ENCODE measurements at places on chromosomes 12 and 14.

- DNase-seq, result no peak
Measured at GRCh38 chr14:80978403-80978802, 23.0 kb downstream of the TSHR start.

- no peak for DNase-seq
Measured at GRCh38 chr12:99195474-99195873, 452.1 kb upstream of the GARIN6 start.

DNA sequence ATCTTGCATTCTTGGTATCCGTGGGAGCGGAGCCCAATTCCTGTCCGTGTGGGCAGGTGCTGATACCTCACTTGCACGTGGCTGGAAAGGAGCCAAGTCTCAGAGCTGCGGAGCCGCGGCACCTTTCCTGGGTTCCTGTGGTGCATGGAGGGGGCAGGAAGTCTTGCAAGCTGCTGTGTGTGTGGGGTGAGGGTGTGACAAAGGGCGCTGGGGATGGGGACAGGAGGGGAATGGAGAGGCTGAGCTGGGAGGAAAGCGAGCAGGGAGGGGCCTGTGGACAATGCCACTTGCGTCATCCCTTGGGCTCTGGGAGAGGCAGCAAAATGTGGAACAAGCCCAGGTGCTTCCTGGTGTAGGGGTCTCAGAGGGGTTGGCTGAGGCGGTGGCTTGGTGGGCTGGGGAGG, 86.7 kb downstream of the CALM1 start:
- no peak for DNase-seq

DNA sequence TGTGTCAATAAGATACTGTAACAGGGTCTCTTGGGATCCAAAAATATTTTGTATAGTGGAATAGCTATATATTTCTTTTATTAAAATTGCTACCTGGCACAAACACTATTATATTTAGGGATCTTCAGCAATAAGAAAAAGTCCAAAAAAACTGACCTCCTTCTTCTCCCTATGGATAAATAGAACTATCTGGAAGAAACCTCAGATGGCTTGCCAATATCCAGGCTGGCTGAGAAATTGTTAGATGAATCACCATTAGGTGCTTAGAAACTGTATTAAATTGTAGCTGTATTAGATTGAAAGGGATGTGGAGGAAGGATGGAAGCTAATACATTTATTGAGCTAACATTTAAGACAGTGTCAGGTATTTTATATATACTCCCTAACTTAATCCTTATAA, 66.0 kb downstream of the SLC38A6 start:
- no peak for DNase-seq

- no peak for DNase-seq
Measured at GRCh38 chr12:52850681-52851080, 1.9 kb upstream of the KRT78 start.

DNA sequence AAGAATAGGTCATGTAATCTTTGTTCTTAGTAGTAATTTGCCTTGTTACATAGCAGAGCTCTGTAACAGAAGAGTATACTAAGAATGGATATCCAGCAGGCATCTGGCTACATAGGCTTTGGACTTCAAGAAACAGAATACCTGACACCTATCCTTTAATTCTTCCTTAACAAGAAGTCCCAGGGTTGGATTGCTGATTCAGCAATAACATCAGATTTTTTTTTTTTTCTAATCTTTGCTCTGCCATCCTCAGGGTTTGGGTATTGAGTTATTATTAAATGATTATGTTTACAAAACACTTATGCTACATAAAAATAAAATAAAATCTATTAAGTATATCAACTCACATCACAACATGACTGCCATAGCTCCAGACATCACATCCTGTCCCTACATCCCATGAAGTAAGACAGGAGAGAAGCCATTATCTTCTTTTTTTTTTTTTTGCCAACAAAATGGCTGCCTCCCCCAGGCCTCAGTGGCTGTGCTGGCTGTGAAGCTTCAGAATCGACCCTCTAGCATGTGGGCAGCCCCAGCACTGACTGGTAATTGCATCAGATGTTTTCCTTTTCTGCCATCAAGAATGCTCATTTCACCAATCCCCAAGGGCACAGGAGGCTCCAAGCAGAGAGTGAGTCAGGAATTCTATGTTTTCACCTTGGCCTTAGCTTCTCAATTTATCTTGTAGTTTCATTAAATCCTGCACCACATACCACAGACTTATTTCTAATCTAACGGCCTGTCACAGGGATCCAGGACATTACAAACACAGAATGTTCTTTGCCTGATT, 186.2 kb downstream of the DICER1 start:
- DNase-seq, result no peak
